ENCODE measurements at places on chromosomes 11 and 22.

DNA sequence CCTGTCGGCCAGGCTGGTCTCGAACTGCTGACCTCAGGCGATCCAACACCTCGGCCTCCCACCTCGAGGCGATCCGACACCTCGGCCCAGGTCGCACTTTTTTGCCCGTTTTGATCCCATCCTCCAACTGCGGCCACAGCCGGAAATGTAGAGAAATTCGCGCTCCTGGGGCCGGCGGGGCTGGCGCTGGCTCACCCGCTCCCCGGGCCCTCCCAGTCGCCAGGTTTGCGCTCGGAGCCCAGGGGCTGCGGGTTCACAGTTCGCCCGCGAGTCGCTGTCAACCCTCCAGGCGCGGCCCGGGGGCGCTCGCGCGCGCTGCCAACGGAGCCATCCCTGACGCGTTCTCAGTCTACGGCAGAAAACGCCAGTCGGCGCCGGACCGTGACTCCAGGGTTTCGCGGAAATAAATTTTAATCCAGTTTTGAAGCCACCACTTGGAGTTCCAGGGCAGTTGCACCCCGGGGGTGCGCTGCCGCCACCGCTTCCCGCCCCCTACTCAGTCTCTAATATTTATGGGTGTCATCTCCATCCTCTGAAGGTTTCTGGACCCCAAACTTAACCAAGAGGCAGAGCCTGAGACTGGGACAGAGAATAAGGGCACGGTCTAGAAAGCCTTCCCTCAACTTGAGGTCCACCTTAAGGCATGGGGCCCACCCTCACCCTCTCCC, 1.5 kb upstream of the KLHDC7B start:
- DNase-seq: no peak

- DNase-seq: no peak
Measured at GRCh38 chr11:119664063-119664572, 64.9 kb downstream of the NECTIN1 start.

- DNase-seq: no peak
Measured at GRCh38 chr11:70064008-70064725, 13.9 kb upstream of the ANO1 start.

DNA sequence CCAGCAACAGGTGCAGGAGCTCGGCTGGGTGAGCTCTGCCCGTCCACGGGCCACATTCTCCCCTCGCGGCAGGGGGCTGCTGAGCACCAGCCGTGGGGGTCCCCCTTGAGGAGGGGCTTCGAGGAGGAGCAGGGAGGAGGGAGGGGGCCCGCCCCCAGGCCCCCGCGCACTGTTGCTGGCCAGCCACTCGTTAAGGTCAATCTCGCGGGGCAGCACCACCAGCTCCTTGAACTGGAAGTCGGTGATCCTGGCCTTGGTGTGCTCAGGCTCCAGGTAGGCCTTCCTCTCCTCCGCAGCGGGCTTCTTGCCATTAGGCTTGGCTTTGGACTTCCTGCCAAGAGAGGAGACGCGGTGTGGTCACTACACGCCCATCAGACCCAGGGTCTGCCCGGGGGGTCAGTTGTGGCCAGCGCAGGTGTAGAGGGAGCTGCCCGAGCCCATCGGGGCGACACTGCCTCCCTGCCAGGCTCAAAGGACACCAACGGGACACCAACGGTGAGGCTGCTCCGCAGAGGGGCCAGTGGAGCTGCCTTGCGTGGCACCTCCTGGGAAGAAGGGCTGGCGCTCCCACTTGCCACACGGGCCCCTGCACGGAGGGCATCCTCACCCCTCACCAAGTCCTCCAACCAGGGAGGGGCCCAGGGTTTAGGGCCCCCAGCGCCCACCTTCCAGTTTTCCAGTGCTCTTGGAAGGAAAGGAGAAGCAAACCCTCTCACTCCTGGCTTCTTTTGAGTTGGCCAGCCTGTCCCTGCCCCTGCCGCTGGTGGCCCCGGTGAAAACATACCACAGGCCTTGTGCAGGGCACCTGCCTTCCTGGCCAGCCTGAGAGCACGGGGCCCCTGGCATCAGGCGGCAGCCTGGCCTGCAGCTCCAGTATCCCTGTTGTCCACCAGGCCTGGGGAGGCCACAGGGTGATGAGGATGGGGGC, 5.8 kb downstream of the MOB2 start:
- DNase-seq: no peak

DNA sequence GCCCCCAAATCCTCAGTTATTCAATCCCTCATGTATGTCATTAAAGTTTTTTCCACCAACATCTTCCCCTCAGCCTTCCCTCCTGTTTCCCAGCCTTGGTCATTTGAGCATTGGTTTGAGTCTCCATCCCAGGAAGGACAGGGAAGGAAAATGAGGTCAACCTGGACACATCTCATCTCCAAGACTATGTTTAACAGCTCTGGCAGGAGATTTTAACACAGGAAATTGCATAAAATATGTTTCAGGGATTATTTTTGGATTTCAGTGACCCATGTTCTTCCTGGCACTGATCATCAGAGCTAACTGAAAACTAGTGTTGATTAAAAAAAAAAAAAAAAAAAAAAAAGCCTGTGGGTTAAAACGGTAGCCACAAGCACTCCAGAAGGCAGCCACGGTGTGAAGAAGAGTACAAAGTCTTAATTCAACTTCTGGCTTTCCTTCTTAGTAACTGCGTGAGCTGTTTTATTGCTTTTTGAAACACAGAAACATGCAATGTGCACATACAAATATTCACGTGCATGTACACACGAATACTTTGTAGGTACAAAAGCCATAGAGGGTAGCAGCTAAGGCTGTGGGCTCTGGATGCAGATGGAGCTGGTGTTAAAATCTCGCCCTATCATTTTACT, 164.4 kb upstream of the DDI1 start:
- DNase-seq: no peak

DNA sequence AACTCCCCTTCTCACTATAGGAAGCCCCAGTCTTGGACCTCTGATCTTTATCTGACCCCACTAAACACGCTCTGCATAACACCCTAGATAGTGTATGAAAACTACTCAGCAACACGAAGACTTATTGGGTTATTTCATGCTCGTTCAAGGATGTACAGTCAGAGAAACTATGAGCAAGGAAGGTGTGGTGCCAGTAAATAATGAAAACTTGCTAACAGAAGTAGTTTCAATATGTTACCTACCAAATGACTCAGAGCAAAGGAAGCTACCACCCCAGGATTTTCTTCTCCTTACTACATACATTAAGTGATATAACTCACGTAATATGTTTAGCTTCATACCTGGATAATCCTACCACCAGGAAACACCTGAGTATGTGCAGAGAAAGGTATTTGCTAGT, 25.9 kb upstream of the LYVE1 start:
- no peak for DNase-seq

DNA sequence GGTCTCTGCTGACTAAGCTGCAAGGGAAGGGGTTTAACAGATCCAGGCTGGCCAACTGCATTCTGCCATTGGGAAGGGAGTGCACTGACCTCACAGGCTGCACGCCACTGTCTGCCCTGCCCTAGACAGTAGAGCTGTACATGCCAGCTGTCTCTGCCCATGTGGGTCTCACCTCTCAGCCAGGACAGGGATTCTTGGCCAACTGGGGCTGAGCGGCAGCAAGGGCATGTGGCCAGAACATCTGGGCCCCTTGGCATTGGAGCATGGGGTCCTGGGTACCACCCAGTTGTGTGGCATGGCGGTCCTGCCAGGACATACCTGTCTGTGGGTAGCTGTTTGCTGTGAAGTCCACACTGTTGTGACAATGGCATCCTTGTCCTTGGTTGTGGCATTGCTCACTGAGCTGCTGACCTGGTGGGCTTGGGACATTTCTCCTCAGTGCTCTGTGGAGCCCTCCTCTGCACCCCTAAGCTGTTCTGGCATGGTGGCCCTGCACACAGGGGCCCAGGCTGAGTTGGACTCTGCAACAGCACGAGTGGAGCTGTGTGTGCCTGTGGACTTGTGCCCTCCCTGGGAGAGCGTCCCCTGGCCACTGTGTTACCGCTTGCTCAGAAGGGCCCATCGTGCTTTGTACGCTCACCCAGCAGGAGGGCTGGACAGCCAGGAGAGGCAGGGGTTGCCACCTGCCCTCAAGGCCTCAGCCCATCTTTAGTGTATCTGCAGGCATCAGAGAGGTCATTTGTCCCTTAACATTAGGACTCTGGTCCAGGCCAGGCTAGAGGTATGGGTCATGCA, 46.7 kb downstream of the MED15 start:
- DNase-seq: no peak

GRCh38 chr11:81658722-81659121, 1074.9 kb downstream of the FAM181B start:
- no peak for DNase-seq

GRCh38 chr11:122102426-122102825, 13.6 kb downstream of the BLID start:
- no peak for DNase-seq

GRCh38 chr22:19522190-19522880, 1.9 kb downstream of the CLDN5 start:
- DNase-seq: no peak

GRCh38 chr11:116650052-116650451, 122.7 kb downstream of the BUD13 start:
- DNase-seq: no peak

DNA sequence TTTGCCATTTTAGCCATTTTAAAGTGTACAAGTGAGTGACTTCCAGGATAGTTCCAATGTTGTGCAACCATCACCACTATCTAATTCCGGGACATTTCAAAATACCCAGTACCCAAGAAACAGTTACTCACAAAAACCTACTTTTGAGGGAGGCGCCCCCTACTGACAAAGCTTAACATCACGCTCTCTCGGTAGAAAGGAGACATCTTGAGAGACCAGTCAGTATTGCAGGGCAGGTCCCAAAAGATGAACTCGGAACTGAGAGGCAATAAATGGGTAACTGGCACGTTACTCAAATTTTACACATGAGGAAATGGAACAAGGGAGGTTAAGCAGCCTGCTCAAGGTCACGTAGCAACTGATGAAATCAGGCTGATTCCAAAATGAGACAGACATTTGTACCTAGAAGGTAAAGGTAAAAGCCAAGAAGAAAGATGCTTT, 50.0 kb upstream of the POU2AF1 start:
- peak; percentile 31 for DNase-seq

DNA sequence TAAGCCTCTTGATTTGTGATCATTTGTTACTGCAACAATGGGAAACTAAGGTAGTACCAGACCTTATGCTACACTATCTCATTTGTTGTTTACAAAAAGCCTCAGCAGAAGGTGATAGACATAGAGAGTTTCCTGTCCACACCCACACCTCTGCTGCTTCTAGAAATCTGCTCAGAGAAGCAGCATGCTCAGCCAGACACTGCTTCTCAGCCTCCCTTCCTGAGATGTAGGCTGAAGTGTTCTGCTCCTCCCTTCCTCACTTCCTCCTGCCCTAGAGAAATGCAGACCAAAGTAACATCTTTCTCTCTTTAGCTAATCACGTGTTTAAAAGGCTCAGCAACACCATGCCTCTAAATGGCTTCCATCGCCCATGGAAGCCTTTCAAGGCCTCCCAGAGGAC, 88.4 kb downstream of the SLC1A2 start:
- DNase-seq: no peak

- no peak for DNase-seq
Measured at GRCh38 chr11:123585206-123585605, 69.2 kb downstream of the SCN3B start.

- no peak for DNase-seq
Measured at GRCh38 chr11:129144256-129144655, 47.9 kb downstream of the ARHGAP32 start.

DNA sequence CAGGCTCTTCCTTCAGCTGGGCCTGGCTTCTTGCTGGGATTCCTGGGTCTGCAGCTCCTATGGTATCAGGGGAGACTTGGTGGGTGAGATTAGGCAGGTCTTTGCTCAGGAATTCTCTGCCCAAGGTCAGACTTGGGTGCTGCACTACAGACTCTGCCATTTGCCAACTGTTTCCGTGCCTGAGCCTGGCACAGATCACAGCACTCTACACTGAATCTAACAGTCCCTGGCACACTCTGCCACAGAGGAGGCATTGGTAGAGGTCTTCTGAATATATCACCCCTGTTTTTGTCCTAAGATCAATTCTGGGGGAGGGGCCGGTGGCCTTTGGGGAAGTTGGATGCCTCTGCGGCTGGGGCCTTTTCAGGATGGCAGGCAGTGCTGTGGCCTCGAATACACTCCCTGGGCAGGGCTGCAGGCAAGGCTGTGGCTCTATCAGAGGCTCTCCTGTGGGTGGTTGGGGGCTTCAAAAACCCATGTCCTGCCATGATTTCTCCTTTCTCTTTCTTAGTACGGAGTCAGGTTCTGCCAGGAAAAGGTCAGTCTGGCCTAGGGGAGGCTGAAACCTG, 115.0 kb upstream of the NARS2 start:
- DNase-seq: no peak

DNA sequence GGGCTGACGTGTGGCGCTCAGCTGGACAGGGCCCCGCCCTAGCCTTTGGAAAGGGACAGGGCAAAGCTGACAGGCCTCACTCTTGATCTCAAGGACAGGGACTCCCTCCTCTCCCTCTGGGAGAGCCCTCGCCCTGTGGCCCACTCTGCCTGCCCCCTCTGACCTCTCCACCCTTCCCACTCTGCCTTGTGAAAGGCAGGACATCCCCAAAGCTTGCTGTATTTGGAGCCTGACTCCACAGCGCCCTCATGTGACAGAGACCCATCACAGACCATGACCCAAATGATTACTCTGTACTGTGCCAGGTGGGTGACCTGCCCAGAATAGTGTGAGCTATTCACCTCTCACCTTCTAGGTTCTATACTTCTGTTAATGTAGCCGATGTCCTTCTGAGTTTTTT, 18.8 kb downstream of the P2RY2 start:
- DNase-seq: no peak

GRCh38 chr11:79054636-79055035, 386.2 kb downstream of the TENM4 start:
- no peak for DNase-seq

- DNase-seq: no peak
Measured at GRCh38 chr11:81112718-81113117, 1620.9 kb downstream of the FAM181B start.

- DNase-seq: no peak
Measured at GRCh38 chr11:117910525-117910924, 18.7 kb downstream of the TMPRSS13 start.

- DNase-seq: no peak
Measured at GRCh38 chr11:17979770-17980371, 33.0 kb downstream of the SERGEF start.

GRCh38 chr22:48702573-48703264, 1125.0 kb downstream of the BRD1 start:
- DNase-seq: no peak

DNA sequence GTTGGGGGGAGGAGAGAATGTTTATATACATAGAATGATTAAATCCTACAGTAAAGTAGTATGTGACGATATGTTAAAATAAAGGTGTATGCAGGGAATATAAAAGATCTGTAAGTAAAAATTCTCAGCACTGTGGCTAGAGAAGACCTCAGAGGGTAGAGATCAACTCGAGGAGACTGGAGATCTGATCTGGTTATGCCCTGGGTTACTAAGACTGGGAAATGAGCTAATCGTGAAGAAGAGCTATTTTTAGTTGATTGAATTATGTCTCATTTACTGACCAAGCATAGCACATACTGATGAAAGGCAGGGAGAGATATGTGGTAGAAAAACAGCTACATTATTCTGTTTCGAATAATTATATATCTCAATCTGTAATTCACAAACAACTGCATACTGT, 42.8 kb upstream of the ALKBH3 start:
- DNase-seq: no peak

All from GM04504 (cell line).